ENCODE measurements at places on chromosomes 13 and 19.

- no peak for ATAC-seq
These were observed 13.7 kb downstream of the AXL start for GRCh38 chr19:41232686-41233085.

DNA sequence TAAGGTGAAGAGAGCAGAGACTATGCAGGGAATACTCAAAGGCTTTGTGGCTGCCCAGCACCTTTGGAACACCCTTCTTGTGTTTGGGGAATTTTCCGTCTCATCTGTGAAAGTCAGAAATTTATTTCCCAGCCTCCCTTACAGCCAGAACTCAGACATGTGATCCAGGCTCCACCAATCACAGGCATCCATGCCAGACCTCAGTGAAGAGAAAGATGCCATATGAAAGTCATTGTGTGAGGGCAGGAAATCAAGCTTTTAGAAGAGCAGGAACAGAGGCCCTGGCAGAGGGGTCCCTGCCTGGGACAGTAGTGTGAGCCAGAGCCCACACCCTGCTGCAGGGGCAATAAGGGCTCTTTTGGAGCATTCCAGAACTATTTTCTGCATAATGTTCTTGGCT lies 12.1 kb downstream of the CCDC70 start:
- ATAC-seq = no peak

GRCh38 chr13:28268800-28269223 lies 130.5 kb downstream of the PAN3 start:
- ATAC-seq = peak; percentile 98

DNA sequence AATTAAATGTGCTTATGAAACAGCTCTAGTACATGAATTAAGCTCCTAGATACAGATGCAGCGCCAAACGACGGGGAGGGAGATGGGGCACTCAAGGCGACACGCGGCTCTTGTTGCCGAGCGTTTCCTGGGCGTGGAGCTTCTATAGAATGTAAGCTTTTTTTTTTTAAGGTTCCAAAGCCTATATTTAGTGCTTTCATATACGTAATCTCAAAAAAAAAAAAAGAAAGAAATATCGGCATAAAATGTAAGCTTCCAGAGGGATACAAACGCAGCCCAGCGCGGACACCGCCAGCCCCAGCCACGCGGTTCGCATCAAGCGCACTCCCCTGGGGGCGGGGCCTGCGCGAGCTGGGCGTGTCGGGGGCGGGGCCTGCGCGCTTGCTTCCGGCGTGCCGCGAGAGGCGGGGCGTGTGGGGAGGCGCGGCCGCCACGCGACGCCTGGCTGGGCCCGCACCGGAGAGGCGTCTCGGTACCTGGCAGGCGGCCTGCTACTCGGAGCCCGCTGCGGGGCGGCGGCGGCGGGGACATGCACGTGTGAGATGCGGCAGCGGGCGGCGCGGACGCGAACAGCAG lies at the start of gene URI1:
TSS of gene URI1 (plus strand) at position 412 of the 576 bp plus-strand sequence. CDS start 309 bp downstream, outside the sequence.
- ATAC-seq = peak; percentile 86

All from activated T-helper 17 cell treated with anti-CD3 and anti-CD28 coated beads, Interleukin-2, amount 50 U/mL, for 72 hours (primary cell).